CD4-positive, alpha-beta T cell treated with Interleukin-10 for 1 hour (primary cell): ENCODE measurements at places on chromosomes 7 and 10.

- DNase-seq = no peak
These were observed 1.3 kb downstream of the NRCAM start for GRCh38 chr7:108454674-108455550.

GRCh38 chr7:42883950-42884349 is 27.9 kb downstream of the C7orf25 start:
- DNase-seq = no peak

- no peak for DNase-seq
These were observed 85.2 kb upstream of the SGCE start for GRCh38 chr7:94741179-94741578.

GRCh38 chr7:150942001-150942590 is 36.0 kb downstream of the KCNH2 start:
- DNase-seq = peak; percentile 65

DNA sequence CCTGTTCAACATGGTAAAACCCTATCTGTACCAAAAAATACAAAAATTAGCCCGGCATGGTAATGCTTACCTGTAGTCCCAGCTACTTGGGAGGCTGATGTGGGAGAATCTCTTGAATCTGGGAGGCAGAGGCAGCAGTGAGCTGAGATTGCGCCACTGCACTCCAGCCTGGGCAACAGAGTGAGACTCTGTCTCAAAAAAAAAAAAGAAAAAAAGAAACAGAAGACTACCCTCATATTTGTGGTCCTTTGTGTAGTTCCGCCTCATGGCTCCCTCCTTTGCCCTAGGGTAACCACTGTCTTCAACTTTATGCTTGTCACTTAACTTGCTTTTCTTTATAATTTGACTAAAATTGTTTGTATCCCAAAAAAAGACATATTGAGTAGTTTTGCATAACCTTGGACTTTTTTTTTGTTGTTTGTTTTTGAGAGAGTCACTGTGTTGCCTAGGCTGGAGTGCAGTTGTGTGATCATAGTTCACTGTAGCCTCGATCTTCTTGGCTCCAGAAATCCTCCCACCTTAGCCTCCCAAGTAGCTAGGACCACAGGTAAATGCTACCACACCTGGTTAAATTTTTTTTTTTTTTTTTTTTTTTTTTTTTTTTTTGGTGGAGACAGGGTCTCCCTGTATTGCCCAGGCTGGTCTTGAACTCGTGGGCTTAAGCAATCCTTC is 3.7 kb downstream of the ZNF487 start:
- no peak for DNase-seq

DNA sequence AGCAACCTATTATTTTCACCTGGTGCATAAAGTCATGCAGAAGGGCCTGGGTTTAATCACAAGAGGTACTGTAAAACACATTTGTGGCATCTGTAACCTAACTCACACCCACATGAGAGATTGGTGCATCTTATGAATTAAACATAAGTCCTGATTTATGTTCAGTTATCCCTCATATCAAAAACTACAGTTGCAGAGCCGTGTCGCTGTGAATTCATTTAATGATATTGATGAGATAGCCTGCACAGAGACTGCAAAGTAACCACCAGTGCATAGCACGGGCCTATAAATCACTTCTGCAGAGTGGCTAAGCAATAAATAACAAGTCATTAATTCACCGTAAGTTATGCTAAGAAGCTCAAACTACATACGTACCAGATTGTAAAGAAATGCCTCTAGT is 178.2 kb downstream of the RELN start:
- DNase-seq = no peak

- DNase-seq = no peak
These were observed 111.3 kb upstream of the KCTD7 start for GRCh38 chr7:66517212-66517909.

GRCh38 chr7:151607464-151607867 is 87.8 kb upstream of the RHEB start:
- DNase-seq = no peak

DNA sequence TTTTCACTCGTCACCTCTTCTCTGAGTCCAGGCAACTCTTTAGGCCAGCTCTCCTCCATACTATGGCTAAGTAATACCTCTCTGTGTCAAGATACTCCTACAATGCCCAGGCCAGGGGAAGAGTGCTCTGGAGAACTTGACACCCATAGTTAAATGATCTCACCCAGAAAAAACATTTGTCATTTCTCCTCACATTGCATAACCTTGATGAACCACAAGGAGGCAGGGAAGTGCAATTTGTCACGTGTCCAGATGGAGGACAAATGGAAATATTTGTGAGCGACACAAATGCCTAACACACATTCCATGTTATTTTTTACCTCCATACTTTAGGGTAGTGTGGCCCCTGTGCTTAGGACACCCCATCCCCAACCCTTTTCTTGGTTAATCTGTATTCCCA is 78.3 kb downstream of the HTR7 start:
- no peak for DNase-seq

DNA sequence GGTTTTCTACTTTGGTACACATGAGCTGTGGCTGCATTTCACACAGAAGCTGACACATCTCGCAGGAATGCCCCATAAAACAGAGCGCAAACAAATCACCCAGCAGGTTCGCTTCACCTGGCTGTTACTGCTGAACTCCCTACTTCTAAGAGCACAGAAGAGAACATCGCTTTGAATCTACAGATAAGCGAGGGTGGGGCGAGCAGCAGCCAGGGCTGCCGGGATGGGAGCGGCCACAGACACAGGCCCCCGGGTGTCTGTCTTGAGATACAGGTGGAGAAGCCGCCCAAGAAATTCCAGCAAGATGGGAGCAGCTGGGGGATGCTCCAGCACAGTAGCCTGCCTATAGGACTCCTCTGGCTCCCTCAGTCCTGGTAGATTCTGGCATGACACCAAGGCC is 27.4 kb downstream of the OGDHL start:
- DNase-seq = no peak

DNA sequence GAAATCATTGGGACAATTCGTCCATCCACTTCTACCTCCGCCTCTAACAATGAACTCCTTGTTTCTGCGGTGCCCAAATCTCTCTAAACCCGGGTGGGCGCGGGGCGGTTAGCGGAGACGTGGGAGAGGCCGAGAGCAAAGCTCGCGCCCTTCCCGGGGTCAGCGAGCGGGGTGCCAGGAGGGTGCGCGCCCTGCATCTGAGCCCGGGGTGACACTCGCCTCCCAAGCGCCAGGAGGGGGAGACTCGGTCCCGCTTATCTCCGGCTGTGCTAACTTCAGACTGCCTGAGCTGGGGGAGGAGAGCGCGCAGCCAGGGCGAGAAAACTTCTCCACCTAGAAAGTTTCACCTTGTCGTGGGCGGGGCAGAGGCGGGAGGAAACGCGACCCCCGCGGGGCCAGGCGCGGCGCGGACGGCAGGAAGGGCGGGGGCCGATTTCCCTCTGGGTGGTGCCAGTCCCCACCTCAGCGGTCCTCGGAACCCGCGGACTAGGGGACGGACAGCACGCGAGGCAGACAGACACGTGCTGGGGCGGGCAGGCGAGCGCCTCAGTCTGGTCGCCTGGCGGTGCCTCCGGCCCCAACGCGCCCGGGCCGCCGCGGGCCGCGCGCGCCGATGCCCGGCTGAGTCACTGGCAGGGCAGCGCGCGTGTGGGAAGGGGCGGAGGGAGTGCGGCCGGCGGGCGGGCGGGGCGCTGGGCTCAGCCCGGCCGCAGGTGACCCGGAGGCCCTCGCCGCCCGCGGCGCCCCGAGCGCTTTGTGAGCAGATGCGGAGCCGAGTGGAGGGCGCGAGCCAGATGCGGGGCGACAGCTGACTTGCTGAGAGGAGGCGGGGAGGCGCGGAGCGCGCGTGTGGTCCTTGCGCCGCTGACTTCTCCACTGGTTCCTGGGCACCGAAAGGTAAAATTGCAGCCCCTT is at the start of gene MET:
MET (plus strand) TSS at position 516 of the 915 bp plus-strand sequence. CDS start 26,889 bp downstream, outside the sequence.
- DNase-seq = peak; percentile 9
